ENCODE measurements at places on chromosomes 4 and X.

DNA sequence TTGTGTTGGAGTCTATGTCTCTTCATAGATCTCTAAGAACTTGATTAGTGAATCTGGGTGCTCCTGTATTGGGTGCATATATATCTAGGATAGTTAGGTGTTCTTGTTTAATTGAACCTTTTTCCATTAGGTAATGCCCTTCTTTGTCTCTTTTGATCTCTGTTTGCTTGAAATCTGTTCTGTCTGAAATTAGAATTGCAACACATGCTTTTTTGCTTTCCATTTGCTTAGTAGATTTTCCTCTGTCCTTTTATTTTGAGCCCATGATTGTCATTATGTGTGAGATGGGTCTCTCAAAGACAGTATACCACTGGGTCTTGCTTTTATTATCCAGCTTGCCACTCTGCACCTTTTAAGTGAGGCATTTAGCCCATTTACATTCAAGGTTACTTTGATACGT, 79.1 kb upstream of the APOOL start:
- no peak for DNase-seq

- no peak for DNase-seq
Measured at GRCh38 chrX:112662559-112663427, 16.9 kb downstream of the LHFPL1 start.

- no peak for DNase-seq
Measured at GRCh38 chrX:37453821-37454220, 104.7 kb downstream of the PRRG1 start.

DNA sequence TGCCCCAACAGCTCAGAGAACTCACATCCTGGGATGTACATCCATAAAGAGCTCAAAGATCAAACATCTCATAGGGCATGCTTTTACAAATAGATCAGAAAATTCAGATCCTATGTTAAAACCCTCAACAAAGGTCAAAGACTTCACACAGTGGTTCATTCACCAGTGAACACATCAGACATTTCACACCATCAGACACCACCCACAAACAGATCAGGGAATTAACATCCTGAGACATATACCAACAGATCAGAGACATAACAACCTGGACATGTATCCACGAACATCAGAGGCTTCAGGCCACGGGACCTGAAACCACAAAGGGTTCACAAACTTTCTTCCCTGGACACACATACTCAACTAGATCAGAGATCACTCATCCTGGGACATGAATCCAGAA, 23.4 kb downstream of the SUV39H1 start:
- DNase-seq = no peak

All from COR-L47 (cell line).